ENCODE measurements at places on chromosomes 2 and 18.

- DNase-seq: no peak
These were observed 46.2 kb upstream of the TRIM43B start for GRCh38 chr2:95530734-95531133.

DNA sequence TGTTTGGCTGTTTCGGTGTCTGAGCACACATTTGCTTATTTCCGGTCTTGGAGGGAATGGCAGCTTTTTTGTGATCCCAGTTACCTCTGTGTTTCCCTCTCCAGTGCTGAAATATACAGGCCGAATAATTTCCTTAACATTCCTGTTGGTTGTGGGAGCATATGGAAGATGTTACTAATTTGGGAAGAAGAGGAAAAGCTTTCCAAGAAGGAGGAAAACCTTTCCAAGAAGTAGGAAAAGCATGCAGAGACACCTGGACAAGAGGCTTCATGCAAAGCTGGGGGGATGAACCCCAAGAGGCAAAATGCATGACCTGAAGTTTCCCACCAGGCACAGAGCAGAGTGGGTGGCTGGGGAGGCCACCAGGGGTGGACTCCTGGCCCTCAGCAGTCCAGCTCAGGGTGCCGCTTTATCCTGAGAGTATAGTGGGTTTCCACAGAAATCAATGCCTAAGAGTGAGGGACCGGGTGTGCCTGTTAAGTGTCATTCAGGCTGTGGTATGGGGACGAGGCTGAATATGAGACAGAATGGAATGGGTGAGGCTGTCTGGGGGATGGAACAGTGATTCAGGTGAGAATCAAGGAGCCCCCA, 25.5 kb upstream of the GNAL start:
- no peak for DNase-seq

DNA sequence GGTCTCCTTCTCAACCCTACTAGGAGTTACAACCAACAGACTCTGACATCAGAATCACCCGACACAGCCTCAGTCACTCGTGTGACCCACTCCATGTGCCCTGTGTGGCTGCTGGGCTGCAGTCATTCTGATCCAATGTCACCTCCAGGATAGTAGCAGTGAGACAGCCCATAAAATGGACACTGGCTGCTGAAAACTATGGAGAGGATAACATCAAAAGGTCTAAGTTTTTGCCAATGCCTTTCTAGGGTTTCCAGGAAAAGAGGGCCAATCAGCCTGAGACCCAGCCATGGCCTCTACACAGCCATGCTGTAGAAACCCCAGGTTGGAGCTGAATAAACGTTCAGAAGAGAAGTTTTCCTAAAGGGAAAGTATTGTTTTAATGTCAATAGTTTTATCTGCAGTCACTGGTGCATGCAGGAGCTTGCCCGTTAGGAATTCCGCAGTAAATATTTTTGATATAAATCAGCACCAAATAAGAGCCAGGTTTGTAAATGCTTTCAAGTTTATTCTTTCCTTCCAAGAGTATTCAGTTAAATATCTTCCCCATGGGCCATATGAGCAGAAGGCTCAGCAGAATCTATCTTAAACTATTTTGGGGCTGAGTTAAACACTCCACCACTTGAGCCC, 92.2 kb upstream of the PID1 start:
- DNase-seq: no peak

- DNase-seq: no peak
These were observed 22.1 kb upstream of the TNS1 start for GRCh38 chr2:218024871-218025270.
